ENCODE measurements at places on chromosomes 2 and 18.

- DNase-seq: no peak
These were observed 10.0 kb downstream of the SLC4A5 start for GRCh38 chr2:74333175-74333574.

DNA sequence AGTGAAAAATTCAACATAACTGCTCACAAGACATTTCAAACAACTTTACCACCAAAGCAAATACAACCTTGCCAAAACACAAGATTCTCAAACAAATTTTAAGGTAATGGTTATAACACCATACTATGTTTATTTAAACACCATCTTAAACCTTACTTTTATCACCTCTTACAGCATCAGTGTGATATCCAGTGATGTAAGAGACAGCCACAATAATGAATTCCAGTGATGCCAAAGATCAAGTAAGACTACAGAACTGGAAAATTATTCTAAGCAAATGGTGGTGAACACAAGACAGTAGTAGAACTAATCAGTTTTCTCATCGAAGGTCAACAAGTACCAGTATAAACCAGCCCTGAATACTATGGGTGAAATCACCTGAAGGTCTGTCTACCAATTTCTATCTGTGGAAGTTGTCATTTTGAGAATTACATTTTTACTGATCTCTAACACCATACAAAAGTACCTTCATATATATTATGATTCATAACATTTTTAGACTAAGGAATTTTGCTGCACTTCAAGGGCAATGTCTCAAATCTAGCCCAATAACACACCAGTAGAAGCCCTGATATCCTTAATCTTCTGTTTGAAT lies 146.2 kb downstream of the RBMS1 start:
- no peak for DNase-seq

GRCh38 chr2:5036256-5036655 lies 655.9 kb upstream of the SOX11 start:
- DNase-seq: no peak

DNA sequence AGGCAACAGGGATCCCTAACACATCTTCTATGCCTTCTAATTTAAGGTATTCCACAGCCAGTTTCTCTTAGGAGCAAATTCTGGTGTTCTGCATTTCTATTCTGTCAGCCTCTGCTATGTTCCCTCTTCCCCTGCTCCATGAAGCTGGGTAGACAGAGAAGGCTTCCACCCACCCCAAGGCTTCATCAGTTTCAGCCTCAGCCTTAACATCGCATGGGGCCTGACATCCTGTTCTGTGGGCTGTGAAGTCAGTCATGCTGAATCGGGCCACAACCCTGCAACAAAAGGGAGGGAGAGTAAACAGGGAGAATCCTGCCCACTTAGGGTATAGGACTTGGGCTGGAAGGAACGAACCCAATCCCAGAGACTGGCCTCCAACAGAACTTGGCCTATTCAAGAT lies 70.6 kb upstream of the PPM1B start:
- DNase-seq: no peak

GRCh38 chr2:190947711-190948251 lies 66.2 kb downstream of the STAT1 start:
- no peak for DNase-seq

Data from stimulated activated CD4-positive, alpha-beta T cell treated with anti-CD3 and anti-CD28 coated beads, Interleukin-1b, Interleukin-23, amount 100 ng/mL, for 1 hour (primary cell).